NCI-H1105 (cell line): ENCODE measurements at places on chromosomes 2 and 18.

- DNase-seq: no peak
These were observed 5.8 kb upstream of the PAX8 start for GRCh38 chr2:113284476-113284875.

DNA sequence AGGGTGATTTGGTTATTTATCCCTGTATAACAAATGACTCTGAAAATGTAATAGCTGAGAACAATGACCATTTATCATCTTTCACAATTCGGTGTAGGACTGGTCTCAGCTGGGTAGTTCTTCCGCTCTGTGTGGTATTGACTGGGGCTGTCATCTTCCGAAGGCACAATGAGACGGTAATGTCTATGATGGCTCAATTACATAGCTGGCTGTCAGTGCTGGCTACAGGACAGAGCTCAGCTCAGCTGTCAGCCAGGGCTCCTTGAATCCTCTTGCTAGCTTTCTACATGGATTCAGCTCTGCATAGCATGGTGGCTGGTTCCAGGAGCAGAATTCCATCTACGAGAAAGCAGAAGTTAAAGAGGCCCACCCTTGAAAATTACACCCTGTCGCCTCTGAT, 483.8 kb downstream of the TDRD15 start:
- no peak for DNase-seq

DNA sequence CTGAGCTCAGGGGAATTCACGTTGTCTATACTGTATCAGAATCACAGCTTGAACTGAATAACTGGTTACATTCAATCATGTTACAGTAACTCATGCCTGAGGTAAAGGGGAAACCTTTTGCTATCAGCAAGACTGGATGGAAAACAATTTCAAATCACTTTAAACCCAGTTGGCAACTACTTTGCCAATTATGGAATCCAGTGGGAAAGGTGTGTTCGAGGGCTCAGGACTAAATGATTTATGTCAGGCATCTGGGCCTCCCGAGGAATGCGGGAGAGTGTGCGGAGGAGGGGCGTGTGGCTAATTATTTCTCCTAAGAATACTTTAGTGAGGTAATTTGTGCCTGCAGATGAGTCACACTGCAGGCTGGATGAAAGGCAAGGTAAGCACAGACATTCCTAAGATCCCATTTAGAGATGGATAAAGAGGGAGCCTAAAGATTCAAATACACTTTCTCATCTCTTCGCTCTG, 100.1 kb downstream of the HRH4 start:
- DNase-seq: no peak

DNA sequence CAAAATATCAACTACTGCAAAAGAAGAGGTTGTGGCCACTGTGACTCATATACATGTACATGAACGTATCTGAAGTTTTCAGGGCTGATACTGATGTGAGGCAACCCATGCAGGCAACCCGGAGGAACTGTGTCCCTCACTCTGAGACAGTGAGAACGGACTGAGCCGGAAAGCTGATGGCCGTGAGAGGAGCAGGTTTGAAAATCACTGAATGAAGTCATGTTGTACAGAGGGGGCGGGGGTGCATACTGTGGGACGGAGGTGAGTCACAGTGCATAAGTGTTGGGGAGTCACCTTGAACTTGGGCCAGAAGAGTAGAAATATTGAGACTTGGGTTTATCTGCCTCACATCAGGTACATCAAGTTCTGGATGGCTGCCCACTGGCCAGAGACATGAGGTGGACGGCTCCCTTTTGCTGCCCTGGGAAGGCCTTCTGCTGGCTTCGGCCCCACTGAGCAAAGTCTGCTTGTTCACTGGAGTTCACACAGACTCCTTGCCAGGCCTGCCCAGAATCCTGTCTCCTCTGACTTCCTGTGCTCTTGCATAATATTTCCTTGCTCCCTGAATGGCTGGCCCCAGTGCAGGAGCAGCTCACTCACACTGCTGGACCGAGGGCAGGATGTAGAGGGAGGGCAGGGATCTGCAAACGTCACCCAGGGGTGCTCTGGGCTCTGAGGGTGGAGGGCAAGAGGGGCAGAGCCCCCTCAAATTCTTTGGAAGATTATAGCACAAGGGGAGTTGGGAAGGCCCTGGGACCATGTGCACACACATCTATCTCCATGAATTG, 18.1 kb downstream of the EPAS1 start:
- DNase-seq: no peak

DNA sequence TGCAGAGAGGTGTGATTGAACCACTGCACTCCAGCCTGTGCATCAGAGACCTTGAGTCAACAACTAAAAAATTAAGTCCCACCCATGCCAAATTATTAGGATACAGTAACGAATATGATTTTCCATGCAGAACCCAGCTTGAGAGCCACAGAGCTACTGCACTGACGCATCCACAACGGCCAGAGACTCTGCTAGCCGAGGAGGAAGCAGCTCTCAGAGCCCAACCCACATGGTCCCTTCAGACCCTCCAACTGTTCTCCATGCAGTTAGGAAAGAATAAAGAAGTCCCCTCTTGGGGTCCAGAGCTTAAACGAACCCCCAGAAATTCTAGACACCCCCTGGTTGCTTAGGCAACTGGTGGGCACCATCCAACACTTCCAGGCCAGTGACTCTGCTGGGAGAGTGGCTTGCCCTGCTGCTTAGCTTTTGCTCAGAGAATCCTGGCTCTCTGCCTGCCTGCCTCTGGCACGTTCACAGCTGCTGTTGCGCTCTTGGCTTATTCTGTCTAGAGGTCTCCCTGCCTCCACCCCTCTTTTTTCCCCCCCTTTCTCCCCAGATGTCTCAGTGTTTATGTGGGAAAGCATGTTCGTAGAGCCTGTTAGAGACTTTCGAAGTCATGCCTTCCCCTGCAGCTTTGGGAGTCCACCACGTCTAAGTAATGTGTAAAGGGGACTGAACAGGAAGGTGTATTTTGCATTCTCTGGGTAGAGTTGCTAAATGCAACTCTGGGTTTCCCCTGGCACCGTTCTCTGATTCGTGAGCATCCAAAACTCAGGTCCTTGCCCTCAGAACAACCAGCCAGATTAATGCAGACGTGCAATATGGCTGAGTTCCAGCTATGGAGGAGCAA, 26.0 kb upstream of the SP3 start:
- DNase-seq: peak; percentile 65

DNA sequence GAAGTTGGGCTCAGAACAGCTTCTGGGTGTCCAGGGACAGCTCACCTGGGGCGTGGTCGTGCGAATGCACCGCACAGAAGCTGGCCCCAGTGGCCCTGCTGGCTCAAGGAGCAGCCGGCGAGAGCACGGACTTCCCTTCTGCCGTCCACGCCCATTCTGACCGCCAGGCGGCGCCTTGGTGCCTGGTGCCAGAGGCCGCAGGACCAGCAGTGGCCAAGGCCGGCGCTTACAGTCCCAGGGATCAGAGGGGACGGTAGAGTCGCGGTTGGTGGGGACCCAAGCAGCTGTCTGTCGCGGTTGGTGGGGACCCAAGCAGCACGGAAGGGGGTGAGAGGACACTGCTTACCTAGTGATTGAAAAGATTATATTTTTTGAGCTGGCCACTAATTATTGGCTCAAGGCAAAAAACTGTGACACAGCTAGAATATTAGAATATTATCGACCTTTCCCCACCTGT, 25.7 kb downstream of the NPPC start:
- no peak for DNase-seq

- DNase-seq: no peak
These were observed 276.3 kb upstream of the SALL3 start for GRCh38 chr18:78703291-78703690.

DNA sequence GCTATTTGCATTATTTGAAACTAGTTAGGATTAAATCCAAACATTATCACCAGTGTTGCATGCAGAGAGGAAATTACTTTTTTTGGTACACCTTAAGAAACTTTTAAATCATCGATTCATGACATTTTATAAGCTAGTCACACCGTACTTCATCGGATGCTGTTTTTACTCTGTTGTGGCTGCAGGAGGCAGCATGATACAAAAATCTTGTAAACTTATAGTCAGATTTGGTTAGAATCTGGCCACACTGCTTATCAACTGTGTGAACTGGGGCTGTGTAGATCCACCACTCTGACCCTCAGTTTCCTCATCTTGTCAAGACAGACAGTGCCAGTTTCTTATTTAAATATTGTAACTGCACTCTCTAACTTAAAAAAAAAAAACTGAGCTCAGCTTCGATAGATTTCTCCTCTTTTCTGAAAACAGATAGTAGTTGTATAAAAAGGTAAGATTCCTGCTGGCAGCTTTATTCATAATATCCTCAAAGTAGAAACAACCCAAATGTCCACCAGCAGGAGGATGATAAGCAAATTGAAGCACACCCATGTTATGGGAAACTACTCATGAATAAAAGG, 77.8 kb downstream of the RAPGEF4 start:
- DNase-seq: no peak

GRCh38 chr2:144675731-144676130, 155.8 kb upstream of the ZEB2 start:
- peak; percentile 29 for DNase-seq

GRCh38 chr2:60934165-60934722, 52.9 kb downstream of the REL start:
- no peak for DNase-seq

DNA sequence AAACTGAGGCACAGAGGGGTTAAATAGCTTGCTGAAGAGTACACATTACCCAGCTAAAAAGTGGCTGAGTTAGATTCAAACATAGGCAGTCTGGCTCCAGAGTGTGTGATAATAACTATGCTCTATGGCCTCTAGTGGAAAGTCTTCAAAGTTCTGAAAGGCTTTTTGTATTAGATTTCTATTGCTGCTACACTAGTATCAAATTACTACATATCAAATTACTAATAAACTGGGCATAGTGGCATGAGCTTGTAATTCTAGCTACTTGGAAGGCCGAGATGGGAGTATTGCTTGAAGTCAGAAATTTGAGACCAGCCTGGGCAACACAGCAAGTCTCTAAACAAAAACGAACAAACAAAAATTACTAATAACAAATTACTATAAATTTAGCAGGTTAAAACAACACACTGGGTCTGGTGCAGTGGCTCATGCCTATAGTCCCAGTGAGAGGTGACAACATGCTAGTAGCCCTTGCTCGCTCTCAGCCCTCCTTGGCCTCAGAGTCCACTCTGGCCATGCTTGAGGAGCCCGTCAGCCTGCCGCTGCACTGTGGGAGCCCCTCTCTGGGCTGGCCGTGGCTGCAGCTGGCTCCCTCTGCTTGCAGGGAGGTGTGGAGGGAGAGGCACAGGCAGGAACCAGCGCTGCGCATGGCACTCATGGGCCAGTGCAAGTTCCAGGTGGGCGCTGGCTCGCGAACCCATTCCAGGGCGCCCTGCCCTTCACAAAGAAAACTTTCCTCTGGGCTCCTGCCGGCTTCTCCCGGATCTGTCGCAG, 38.2 kb upstream of the TWSG1 start:
- no peak for DNase-seq
